ENCODE measurements at places on chromosomes 5 and 9. TPM values are rescaled to one million over a fixed set of nuclear protein-coding genes. Genes with fewer than 3 reads are reported as not detected.

SYNPO gene
- total RNA-seq: 0.09 TPM

ENTREP1 gene
- not detected for total RNA-seq

DNA sequence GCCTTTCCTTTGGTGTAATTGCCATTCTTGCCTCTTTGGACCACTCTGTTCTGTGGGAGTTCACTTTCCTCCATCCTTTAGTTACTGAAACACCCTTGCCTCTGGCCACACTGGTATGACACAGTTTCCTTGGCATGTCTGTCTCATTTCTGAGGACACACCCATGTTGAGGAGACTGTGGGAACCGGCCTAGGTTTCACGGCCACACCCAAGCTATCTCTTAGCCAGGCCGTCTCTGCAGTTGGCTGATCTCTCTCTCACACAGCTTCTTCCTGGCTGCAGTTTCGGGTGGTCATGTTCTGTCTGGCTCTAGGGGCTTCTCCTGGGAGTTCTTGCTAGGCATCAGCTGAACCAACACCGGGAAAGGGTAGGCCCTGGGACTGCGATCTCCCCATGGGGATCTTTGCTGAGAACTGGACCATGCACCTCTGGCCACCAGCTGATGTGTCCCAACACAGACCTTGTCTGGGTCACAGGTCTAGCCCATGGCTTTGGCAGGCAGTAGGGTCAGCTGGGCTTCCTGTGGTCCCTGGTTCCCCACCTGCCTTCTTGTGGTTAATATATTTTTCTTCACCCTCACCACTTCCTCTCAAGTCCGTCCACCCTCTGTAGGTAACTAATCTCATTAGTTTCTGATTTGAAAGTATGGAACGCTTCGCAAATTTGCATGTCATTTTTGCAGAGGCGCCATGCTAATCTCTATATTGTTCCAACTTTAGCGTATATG lies 24.9 kb downstream of the ARHGEF37 start:
- no peak for DNase-seq

- DNase-seq: no peak
Measured at GRCh38 chr5:59891962-59892643, 1.4 kb downstream of the PDE4D start.

C1QTNF3 gene
- total RNA-seq: 3.3 TPM

MARCHF6 gene
- 39.5 TPM for total RNA-seq

TAF11L5 gene
- total RNA-seq: not detected
